Femur (tissue), 1 donor: ENCODE measurements at places on chromosomes 2 and 18.

DNA sequence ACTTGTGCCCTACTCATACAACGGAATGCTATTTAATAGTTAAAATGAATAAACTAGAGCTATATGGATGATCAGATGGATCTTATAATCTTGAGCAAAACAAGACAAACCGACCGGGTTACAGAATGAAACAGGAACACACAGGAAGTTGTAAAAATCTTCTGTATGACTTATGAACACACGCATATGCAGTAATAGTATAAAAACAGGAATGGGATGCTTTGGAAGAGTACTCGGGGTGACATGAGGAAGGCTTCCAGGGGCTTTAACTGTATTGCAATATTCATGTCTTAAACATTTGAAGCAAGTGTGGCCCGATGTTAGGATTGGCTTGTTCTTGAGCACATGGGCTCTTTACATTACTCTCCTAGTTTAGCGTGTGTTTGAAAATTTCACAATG, 14.9 kb upstream of the E2F6 start:
- no peak for DNase-seq

DNA sequence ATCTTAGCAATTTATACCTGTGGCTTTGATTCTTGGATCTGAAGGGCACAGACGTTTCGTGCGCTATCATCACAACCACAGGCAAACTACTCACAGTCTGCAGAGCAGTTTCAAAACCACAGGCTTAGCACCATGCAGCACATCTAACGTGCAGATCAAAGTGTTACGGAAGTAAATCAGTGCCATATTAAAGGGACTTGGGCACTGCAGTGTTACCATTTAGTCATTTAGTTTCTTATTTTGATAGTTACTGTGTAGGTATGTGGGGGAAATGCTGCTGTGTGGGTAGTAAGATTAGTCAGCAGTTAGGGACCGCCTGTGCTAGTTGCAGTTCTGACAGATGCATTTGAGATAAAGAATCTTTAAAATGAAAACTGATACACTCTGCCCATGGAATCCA, 384.0 kb downstream of the NBAS start:
- no peak for DNase-seq

DNA sequence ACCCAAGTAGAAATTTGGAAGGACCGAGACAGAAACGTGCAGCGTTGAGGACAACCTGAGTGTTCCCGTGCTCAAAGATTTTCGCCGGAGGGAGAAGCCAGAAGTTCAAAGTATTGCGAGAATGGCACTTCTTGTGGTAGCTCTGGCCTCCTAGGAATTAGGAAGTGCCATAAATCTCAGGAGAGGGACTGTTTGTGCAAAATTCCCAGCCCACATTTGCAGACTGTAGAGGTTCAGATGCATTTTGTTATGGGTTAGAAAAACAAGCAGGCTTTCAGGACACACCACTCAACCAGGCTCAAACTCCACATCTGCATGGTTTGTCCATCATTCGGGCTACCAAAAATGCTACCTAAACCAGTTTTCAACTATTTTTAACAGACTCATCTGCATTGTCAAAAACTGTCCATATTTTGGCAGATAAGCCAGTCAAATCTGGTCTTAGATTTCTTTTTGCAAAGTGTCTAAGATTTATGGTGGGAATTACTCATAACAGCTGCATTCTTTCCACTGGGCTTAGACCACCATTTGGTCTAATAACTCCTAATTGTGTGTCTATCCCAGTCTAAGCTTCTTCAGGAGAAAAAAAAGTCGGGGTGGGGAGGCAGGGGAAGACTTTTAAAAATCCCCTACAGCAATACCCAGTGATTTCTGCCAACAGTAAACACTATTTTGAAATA, 422.9 kb downstream of the ARHGAP15 start:
- peak; percentile 24 for DNase-seq

DNA sequence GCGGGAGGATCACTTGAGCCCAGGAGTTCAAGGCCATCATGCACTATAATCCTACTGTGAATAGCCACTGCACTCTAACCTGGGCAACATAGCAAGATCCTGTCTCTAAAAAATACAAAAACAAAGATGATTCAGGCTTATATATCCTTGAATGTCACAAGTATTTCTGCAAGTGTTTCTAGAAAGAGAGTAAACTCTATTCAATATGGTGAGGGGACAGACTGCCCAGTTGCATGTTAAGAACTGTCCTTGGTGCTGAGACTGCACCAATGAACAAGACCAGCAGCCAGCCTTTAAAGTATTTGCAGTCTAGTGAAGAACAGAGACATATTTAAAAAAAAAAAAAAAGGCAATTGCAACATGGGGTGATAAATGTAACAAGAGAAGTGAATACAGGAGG, 16.4 kb downstream of the MAP3K19 start:
- no peak for DNase-seq

DNA sequence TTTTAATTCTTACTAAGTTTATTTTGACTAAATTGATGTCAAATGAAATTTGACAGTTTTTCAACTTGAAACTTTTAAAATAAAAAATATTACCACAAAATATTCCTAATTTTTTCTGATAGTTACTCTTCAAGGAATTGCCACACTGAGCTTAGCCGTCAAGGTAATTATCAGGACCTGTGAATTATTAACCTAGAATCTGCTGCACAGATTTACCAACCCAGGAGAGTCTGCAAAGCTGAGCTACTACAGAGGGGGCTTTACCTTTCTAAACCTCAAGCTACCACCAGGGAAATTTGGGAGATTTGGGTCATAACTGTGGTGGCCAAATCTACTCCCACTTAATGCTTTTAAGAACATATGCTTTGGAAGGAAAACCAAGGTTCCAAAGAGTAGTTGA, 324.6 kb downstream of the CCDC178 start:
- DNase-seq, result no peak

DNA sequence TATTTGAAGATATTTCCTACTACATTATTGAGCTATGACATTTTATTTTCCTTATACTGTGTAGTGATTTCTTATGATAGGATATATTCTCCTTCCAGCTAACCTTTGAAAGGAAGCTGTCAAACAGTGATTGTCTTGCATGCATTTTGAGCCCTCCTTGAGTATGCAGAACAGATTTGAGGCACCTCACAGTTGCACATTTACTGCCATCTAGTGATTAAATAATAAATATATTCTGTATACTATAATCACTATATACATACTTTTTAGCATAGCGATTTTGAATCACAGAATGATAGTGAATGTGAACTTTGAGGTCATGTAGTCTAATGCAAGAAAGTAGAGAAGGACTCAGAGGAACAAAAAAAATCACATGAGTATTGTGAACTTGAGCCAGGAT, 268.4 kb upstream of the CDH19 start:
- no peak for DNase-seq

- DNase-seq, result no peak
Measured at GRCh38 chr18:63299837-63300745, 19.5 kb downstream of the BCL2 start.
